ENCODE measurements at places on chromosomes 5 and 9.

GRCh38 chr9:28086881-28087280 lies 513.6 kb upstream of the C9orf72 start:
- no peak for DNase-seq

- peak; percentile 59 for DNase-seq
These were observed 16.6 kb upstream of the HEMGN start for GRCh38 chr9:97954550-97954989.

GRCh38 chr5:88860501-88860900 lies 22.5 kb downstream of the MEF2C start:
- no peak for DNase-seq

- DNase-seq, result peak; percentile 48
These were observed 20.0 kb downstream of the APC start for GRCh38 chr5:112757468-112758208.

DNA sequence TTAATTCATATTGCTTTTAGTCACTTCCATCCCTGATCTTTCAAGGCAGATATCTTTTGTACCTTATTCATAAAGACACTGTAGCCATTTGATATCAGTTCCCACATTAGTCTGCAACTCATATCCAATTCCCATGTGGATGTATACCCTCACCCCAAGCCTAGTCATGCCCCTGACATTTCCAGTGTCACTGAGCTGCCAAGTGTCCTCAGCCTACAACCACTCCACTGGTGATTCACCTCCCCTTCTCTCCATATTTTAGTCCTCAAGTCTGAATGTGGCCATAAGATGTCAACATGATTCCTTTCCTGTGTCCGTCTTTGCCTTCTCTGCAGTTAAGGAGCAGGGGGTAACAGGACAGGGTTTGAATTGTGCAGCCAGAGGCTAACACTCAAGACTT lies 346.9 kb downstream of the RAB3C start:
- DNase-seq, result no peak

DNA sequence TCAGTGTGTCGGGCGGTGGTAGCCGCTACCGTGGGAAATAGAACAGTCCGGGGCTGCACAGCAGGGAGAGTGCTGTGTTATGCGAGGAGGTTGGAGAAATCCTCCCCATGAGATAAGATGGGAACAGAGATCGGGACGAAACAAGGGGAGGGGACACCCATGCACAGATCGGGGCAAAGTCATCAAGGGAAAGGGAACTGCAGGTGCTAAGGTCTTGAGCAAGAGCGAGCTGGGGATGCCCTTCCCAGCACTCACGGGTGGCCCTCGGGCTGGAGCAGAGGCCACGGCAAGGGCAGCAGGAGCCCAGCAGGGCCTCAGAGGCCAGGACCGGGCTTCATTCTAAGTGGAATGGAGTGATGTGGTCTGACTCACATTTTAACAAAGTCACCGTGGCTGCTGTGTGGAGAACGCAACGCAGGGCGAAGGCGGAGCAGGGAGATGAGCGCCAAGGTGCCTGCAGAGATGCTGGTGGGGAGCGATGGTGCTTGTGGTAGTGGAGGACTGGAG lies 7.7 kb downstream of the IL13 start:
- DNase-seq, result no peak

DNA sequence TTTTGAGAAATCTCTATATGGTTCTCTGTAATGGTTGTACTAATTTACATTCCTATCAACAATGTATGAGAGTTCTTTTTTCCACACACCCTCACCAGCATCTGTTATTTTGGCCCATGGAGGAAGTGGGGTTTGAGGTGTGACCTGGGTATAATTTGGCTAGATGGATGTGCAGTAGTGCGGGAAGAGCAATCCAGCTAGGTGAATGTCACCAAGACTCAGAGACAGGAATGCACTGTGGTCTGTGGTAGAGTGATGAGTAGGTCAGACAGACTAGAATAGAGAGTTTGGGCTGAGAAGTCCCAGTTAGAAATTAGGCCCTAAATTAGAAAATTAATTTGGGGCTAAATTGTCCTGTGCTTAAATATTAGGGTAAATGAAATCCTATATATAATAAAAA lies 32.8 kb upstream of the PIP5K1B start:
- no peak for DNase-seq

DNA sequence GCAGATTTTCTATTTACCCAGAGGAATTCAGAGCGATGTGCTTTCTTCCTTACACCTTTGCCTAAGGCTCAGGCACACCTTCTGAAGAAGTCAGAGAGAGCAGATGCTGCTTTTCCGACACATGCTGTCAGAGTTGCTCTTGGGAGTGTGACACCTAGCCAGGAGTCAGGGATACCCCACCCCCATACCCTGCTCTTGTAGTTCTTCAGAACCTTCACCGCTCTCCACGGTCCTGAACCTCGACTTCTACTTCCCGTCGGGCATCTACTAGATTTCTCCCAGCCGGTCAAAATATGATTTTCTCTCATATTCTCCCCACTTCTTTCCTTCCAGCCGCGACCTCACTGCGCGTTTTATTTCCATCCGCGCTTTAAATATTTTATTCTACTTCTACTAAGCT lies 1.7 kb downstream of the GRIN3A start:
- DNase-seq, result no peak

- DNase-seq, result no peak
These were observed 4.7 kb upstream of the CCL28 start for GRCh38 chr5:43416803-43417394.

DNA sequence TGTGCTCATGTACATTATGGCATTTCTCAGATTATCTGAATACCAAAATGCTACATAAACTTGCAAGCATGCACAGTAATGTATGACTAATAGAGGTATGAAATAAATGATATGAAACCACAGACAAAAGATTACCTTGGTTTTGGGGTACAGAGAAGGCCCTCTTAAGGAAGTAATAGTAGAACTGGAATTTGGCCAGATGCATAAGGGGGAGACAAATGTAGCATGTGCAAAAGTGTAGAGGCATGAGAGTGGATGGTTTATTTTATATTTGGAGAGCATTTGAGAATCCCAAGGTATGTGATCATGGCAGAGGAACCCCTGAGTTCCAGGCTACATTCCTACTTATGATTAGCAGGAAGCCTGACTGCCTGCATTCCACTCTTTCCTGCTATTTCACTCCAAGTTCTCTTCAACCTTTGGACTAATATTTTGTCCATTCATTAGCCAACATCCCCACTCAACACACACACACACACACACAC lies 74.2 kb downstream of the MAMDC2 start:
- no peak for DNase-seq

DNA sequence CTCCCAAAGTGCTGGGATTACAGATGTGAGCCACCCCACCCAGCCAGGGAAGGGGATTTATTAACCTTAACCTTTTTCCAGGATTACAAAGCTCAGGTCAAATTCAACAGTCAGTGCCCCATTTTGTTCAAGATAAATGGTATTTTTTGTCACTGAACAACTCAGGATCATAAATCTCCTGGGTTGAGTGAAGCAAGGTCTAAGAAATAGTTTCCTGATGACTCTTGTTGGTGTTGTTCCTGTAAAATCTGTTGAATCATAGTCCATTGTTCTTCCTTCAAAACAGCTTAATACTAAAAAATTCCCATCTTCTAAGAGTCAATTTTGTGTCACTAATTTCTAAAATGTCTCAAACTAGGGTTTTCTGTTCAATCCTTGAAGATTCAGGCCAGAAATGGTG lies 33.9 kb upstream of the JMY start:
- peak; percentile 36 for DNase-seq

GRCh38 chr9:84261070-84261746 lies 79.3 kb downstream of the SLC28A3 start:
- DNase-seq, result peak; percentile 84

- no peak for DNase-seq
These were observed 23.8 kb downstream of the DAB2 start for GRCh38 chr5:39400713-39401578.

GRCh38 chr5:645421-645820 lies 33.3 kb downstream of the CEP72 start:
- DNase-seq, result no peak

DNA sequence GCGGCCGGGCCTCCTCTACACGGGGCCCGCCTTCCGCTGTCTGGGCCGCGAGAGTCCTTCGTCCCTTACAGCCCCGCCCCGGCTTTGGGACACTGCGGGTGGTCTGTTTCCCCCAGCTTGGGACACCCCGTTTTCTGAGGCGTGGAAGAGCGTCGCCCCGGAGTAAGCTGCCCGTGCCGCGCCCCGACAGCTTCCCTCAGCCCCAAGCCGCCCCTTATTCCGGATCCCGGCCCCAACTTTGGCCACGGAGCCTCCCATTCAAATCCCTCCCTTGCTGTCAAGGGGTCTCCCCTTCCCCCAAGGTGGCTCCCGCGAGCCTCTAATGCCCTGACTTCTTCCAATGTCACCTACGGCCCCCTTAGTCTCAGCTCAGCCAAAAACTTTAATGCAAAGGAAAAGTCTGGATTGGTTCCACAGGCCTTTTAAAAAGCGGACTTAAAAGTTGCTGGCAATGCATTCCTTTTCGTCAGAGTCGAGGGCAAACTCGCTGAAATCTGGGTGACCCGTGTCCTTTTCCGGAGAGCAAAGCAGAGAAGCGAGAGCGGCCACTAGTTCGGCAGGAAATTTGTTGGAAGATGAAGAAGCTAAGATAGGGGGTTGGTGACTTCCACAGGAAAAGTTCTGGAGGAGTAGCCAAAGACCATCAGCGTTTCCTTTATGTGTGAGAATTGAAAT lies 19.8 kb downstream of the EXOSC2 start:
- no peak for DNase-seq

GRCh38 chr9:122797316-122798063 lies 2.4 kb upstream of the OR1K1 start:
- DNase-seq, result no peak

DNA sequence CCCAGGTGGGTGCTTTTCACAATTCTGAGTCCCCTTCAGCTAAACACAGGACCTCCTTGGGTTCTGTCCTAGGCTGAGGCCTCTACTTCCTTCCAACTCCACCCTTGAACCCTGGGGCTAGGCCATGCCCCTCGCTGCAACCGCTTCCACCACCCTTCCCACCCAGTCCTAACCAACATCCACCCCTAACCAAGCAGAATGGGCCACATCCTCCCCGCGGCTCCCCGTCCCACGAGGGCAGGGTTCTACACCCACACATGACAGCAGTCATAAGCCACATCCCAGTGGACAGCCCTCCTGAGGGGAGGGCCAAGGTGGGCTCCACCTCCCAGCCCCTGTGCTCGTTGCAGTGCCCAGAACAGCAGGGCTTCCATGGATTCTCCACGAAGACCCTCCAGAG lies 65.8 kb downstream of the SHB start:
- DNase-seq, result no peak

GRCh38 chr9:127336506-127337352 lies 60.2 kb upstream of the SLC2A8 start:
- DNase-seq, result peak; percentile 69

GRCh38 chr5:25540628-25541027 lies 895.9 kb upstream of the CDH10 start:
- no peak for DNase-seq

DNA sequence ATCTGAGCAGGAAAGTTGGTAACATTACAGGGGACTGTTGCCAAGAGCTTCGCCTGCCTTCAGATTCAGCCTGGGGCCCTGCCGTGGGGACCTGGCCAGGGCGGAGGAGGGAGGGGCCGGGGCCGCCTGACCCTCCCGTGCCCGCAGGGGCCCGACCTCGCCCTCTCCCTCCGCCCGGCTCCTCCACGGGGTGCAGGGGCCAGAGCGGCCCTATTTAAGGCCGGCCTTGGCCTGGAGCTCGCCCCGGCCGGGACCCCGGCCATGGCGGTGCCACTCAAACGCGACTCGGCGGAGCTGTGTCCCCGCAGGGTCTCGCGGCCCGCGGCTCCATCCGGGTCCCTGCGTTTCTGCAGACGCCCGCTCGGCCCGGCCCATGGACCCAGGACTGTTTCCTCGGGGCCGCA lies 757 bp downstream of the TMEM250 start:
- no peak for DNase-seq

GRCh38 chr5:139808481-139809330 lies 13.1 kb downstream of the PSD2 start:
- DNase-seq, result no peak

- DNase-seq, result no peak
These were observed 9.8 kb upstream of the GNE start for GRCh38 chr9:36268007-36268427.

Data from HCT116 (cell line).